Stimulated activated CD4-positive, alpha-beta T cell treated with anti-CD3 and anti-CD28 coated beads, Interleukin-15, amount 100 ng/mL, for 1 hour (primary cell): ENCODE measurements at places on chromosomes 2 and 18.

DNA sequence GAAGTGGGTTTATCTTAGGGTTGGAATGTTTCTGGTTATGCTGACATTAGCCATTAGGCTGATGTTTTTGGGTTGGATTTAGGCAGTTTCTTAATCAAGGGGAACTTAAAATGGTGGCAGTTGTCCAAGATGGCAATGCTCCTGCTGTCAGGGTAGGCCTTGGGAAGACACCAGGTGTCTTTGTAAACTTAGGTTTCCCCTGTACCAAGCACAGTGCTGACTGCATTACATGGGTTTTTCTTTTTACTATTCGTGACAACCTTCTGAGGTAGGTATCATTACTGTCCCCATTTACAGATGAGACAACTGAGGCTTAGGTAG, 528 bp upstream of the ATG16L1 start:
- DNase-seq, result no peak

- DNase-seq, result no peak
Observed at GRCh38 chr2:135904341-135904989, 28.2 kb upstream of the MCM6 start.

DNA sequence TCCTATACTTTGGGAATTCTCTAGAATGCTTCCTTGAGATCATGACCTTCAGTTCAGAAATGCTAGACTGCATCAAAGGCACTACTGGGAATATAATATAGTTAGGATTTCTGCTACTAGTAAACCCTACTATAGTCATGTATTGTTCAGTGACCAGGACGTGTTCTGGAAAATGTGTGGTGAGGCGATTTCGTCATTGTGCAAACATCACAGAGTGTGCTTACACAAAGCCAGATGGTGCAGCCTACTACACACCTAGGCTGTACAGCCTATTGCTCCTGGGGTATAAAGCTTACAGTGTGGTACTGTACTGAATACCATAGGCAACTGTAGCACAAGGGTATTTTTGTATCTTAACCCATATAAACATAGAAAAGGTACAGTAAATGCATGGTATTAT, 13.0 kb downstream of the CXCR4 start:
- DNase-seq, result no peak

DNA sequence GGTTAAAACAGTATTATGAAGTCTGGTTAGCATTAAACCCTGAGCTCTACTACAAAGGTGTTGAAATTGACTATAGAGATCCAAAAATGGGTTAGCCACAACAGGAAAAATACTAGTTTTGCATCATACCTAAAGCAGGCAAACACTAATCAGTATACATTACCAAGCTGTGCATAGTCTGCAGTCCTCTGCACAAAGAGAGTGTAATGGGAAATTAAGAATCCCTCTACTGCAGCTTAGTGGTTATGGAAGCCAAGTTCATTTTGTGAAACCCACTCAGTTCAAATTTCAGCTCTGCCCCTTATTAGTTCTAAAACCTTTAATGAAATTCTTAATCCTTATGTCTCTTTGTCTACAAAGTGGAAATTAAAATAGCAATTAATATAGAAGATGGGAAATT, 192.1 kb downstream of the MBD2 start:
- DNase-seq, result no peak

- no peak for DNase-seq
Observed at GRCh38 chr18:50819027-50819727, 639 bp downstream of the MRO start.

DNA sequence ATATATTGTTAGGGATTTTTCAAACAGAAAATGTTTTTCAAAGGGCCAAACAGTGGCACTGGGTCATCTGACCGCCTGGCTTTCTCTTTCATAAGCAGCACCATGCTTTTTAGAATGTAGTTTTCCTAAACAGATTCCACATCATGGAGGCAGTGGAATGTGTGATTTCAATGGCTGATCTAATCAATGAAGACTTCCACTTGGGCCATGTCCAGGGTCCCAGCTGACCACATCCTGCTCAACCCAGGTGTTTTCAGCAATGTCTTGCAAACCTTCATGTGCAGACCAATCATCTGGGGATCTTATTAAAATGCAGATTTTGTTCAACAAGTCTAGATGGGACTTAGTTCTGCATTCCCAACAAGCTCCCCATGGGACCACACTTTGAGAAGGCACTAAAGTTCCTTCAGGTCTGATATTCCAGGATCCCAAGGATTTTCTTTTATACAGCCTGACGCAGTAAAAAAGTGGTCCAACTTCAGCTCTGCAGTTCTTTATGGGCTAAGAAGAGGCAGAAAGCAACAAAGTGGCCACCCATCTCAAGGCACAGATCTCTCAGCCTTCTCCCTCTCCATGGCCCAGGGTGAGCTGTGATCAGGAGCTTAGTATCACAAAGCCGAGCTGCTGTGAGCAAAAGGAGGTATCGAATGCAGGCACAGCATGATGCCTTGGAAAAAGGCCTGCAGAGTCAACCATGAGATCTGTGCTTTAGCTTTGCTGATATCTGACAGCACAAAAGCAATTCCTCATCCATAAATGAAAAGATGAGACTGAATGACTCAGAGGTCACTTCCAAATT, 3.7 kb downstream of the ALKAL2 start:
- no peak for DNase-seq

DNA sequence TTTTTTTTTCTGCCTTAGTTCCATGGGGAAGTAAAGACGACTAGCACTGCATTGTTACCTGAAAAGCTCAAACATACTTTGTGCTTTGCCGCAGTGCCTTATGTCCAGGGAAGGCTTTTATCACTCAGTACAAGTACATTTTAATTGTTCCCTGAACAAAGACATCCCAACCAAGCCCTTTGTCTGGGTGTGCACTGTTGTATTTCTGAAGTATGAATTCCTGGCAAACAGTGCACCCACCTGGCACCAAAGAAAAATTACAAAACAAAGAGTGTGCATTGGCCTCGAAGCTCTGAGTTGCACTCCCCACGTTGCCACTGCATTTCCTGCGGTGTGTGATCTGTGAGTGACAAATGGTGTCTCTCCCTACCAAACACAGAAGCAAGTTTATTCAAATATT, 858.5 kb upstream of the PIK3C3 start:
- DNase-seq, result no peak

GRCh38 chr2:212064318-212064717, 474.3 kb downstream of the ERBB4 start:
- DNase-seq, result no peak

- no peak for DNase-seq
Observed at GRCh38 chr2:85924522-85924921, 35.7 kb upstream of the ST3GAL5 start.

- no peak for DNase-seq
Observed at GRCh38 chr18:69770238-69770637, 177.4 kb downstream of the CD226 start.

- DNase-seq, result no peak
Observed at GRCh38 chr2:125713533-125713932, 942.4 kb upstream of the GYPC start.

DNA sequence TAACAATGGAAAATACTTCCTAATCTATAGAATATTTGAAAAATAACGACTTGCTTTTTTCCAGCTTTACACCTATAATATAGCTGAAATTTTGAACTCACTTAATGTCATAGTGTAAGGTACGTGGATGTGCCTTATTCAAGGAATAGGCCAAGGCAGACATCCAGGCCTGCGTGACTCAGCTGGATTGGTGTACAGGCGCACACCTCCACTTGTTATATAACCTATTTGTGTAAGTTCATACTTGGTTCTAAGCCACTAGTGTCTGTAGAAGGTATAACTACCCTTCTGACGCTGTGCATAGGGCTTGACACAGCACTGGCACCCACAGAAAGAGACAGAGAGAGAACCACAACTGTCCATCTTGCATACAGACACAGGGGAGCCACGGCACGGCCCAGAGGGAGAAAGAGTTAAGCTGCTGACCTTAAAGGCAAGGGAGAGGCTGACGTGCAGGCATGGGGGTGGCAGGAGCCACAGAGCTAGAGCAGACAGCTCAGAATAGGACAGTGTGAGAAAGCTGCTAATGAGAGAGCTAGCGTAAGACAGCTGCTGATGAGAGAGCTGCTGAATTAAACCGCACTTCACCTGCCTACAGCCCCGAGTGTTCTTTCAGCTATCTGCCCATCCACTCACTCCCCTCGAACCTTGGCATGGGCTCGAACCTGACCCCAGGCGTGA, 16.1 kb downstream of the CCDC178 start:
- DNase-seq, result no peak

GRCh38 chr2:20561637-20562454, 89.1 kb downstream of the HS1BP3 start:
- no peak for DNase-seq

GRCh38 chr2:213640738-213641425, 356.6 kb downstream of the SPAG16 start:
- DNase-seq, result no peak

DNA sequence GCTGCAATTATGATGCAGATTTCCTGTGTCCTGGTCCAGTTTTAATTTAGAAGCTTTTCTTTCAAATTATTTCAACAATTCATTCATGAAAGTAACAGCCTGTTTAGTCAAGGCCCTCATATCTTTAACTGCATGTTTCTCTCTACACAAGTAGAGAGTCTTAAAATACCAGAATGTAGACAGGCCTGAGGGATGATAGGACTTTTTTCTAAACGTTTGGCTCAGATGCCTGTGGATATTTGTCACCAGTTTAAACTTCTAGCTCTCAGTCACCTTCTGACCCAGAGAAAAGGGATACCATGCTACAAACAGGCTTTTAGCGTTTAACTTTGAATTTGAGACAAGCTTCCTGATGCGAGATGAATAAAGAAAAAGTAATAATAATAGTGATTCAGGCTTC, 15.7 kb downstream of the COL5A2 start:
- DNase-seq, result no peak

GRCh38 chr2:20205915-20206524, 18.9 kb downstream of the SDC1 start:
- no peak for DNase-seq

- no peak for DNase-seq
Observed at GRCh38 chr2:237143676-237144440, 58.2 kb downstream of the COPS8 start.

DNA sequence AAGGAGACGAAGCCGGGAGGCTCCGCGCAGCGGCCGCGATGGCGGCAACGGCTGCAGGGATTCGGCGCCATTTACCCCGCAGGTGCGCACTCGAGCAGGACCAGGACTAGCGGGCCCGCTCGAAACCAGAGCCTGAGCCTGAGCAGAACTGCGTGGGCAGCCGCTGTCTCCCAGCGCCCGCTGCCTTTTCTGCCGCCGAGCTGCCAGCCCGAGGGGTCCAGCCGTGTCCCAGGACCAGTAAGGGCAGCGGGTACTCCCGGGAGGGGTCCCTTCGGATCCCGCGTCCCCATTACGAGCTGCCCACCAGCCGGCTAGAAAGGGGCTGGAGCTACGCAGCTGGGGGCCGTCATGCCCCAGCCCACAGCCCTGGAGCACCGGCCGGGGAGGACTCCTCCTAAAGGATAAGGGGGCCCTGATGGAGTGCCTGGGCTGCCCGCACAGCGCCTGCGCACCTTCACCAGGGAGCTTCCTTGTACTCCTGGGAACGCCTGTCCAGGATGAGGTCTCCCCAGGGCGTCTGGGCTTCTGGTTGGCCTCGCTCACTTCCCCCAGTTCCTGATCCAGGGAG, 9.9 kb downstream of the ALPP start:
- no peak for DNase-seq

- no peak for DNase-seq
Observed at GRCh38 chr2:84435345-84436025, 23.6 kb downstream of the SUCLG1 start.

- DNase-seq, result no peak
Observed at GRCh38 chr18:54109131-54109683, 115.3 kb downstream of the MBD2 start.

DNA sequence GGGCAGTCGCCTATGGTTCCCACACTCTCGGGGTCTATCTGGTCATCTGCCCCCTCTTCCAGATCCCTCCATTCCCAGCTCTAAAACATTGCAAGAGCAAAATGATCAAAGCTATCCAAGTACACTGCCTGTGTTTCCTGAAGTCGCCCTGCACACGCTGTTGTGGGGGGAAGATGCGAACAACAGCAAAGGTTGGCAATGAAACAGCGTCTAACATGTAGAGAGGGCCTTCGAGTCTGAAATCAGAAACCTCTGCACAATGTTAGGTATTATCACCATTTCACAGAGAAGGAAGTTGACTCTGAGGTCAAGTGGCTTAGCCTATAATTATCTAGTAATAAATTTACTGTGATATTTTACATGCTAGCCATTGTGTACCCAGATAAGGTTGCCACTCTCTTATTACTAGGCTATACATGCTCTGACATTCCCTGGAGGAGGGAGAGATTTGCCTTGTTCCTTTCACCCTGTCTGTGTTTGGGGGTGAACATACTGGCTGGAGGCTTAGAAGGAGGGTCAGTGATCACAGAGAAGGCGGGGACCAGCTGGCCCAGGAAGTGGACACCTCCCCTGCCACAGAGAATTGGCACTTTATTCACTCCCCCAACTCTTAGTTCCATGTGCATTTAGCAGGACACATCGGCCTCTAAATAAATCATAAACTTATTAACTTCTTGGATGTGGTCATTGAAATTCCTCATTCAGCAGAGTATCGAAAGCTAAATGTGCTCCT, 36.8 kb downstream of the KCTD1 start:
- no peak for DNase-seq

DNA sequence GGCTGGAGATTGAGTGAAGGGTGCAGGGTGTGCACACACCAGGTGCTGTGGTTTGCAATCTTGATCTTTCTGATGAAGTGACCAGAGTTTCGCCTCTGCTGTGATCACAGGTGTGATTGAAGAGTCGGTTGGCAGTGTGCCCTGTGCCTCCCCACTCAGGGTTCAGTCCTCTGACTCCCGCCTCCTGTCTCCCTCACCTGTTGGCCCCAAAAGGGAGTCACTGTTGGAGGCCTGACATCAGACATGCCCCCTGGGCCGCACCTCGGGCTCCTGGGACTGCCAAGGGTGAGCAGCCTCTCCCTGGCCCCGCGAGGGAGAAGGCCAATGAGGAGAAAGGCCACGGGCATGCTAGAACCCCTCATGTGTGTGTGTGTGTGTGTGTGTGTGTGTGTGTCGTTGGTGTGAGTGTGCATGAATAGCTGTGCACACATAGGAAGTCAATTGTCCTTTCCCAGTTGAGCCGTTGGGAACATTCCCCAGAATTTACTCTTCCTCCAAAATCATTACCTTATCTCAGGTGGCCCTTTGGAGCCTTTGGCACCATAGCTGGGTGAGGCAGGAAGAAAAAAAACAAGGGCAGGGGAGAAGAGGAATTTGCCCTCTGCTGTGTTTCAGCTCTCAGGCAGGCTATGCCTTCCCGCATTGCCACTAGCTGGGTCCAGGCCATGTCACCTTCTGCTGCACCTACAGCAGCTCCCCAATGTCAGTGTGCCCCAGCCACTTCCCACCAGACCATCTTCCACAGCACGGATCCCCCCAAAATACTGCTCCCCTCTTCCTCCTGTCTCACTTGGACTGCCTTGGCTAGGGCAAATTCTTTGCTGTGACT, 78.1 kb upstream of the LAPTM4A start:
- no peak for DNase-seq
